ENCODE measurements at places on chromosomes 12 and 14. TPM values are rescaled to one million over a fixed set of nuclear protein-coding genes. Genes with fewer than 3 reads are reported as not detected.
A peak's percentile ranks its signal among the peaks of the same experiment; 100 is the strongest.

DNA sequence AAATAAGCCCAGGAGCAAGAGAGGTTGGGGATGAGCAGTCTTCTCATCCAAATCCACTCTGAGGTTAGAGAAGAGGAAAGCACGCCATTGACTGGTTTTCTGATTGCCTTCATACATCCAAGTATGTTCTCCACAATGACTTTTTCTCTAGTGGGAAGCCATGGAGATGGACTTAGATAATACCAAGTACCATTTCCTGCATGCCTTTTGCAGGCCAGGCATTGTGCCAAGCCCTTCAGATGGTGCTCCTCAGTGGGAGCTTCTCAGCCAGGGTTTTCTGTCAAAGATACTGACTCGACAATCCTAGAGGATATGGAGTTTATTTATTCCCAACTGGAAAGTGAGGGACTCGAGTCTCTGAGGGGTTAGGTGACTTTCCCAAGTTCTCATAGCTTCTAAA, 218.0 kb downstream of the ZFP36L1 start:
- no peak for DNase-seq

DNA sequence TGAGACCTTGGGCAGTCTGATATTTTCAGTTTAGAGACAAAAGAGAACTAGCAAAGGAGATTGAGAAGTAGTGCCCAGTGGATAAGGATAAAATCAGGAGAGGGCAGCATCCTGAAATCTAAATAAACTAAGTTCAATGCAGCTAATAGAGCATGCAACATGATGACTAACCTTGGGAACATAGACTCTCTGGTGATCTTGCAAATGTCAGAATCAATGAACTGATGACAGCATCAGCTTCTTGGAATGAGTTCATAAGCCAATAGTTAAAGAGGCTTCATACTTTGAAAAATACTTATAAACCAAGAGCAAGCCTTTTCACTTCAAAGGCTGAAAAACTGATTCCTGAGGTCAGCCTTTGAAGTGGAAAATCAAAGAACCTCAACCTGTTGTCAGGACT, 8.2 kb downstream of the TAS2R19 start:
- DNase-seq, result no peak

GRCh38 chr12:98635657-98636323, 8.8 kb downstream of the IKBIP start:
- no peak for DNase-seq

SERPINA12 gene
- not detected for total RNA-seq

- peak; percentile 27 for DNase-seq
Measured at GRCh38 chr14:91555531-91555930, 45.4 kb upstream of the PPP4R3A start.

DNA sequence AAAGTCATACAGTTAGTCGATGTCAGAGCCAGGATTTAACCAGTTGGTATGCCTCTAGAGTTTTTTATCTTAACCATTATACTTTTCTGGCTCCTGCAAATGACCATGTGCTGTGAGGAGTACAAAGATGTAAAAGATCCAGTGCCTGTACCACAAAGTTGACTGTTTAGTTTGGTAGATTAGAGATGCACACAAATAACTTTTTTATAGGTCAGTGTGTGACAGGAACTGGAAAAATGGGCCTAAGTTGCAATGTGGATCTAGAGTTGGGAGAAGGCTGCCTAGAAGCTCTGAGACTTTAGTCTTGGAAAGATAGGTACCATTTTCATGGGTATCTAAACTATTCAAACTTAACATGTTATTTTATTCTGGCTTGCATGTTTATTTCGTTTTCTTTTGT, 32.8 kb upstream of the PPM1H start:
- DNase-seq, result no peak

RND1 gene
- total RNA-seq, result 5.2 TPM

DNA sequence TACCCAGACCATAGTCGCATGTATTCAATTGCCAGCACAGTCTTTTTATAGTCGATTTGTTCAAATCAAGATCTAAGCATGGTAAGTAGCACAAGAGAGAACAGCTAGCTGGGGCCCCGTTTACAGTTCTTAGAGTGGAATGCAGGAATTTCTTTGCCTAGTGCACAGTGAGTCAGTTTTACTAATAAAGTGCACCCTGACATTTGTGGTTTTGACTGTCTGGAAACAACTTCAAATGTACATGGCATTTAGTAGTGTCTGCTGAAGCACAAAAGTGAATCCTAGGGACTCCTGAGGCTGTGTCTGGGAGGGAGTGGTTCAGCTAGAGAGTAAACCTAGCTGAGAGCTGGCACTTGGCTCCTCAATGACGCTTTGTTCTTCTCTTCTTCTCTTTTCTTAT, 64.9 kb downstream of the TMX1 start:
- DNase-seq, result no peak

GUCY2C gene
- total RNA-seq, result 4.4 TPM

DNA sequence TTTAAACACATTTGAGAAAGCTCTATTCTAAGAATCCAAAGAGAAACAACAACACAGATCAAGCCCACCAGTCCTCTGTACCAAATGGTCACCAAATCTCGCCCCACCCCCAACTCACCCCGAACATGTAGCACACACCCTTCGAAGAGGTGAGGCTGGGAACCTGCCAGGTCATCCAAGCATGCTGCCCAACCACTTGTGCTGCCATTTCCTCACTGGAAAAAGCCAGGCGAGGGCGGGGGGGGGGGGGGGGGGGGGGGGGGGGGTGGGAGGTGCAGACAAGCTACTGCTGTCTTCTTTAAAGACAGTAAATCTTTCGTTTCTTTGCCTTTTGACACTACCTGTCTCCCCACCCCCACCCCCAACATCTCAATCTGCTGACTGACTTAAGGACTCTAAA, 59.9 kb downstream of the SETD3 start:
- DNase-seq, result no peak

DNA sequence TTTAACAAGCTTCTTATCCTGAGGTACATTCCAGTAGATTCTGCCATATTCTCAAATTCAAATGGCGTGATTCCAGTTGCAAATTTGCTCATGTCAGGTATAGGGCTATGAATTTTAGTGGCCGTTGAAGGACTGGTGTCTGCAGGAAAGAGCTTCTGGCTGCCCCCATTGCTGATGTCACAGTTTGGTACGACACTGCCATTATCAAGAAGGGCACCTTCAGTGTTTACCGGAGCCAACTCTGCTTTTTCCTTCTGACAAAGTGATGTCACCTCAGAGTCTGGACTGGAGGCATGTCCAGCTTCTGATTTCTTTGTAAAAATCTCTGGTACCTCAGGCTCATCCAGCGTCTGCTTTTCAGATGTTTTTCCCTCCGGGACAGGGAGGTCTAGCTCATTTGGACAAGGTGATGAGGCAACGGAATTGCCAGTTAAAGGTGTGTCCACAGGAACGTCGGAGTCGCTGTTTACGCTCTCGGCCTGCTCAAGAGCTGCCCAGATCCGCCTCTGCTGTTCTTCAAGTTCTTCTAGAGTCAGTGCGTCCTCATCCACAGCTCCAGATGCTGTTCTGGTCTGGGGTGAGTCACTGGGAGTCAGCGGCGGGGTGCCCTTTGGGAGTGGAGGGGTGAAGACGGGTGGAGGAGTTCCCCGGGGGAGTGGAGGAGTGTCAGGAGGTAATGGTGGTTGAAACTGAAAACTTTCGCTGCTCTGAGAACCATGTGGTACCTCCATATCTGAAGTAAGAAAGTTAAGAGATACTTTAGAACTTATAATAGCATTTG, 27.0 kb downstream of the ZCCHC8 start:
- DNase-seq, result no peak

LMNTD1 gene
- total RNA-seq, result not detected

SLC22A17 gene
- 3.7 TPM for total RNA-seq

DNA sequence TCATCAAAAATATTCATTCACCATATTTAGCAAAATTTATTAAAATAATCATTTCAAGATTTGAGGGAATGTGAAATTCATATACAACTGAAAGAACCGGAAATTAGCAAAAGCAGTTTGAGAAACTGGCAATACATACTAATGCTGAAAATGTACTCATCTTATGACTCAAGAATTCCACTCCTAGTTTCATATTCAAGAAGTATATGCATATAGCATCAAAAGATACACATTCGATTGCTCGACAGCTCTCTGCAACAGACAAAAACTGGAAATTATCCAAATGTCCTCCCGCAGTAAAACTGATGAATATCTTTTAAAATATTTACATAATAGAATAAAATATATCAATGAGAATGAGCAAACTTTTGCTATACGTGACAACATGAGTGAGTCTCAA, 189.2 kb upstream of the MGAT4C start:
- no peak for DNase-seq

DNA sequence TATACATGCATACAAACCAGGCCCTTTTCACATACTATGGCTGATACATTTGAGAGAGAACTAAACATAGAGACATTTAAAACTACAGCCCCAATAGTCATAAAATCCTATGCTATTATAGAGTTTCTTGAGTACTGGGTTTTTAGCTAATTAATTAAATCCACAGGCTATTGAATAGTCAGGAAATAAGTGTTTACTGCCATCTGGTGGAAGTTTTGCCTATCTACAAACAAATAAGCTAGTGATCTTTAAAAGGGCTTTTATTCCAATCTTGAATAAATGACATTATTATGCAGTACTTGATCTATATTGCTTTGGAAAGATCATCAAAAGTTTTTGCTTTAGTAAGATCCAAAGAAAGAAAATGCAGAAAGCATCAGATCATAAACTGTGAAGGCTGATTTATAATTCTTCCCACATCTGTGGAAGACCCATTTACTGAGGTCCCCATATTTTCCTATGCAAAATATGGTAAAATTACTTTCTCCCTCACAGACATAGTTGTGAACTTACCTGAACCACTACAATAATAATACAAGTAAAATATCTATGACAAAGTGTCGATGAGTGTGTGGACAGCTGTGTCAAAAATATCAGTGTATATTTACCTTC, 131.3 kb downstream of the ITPR2 start:
- no peak for DNase-seq

DNA sequence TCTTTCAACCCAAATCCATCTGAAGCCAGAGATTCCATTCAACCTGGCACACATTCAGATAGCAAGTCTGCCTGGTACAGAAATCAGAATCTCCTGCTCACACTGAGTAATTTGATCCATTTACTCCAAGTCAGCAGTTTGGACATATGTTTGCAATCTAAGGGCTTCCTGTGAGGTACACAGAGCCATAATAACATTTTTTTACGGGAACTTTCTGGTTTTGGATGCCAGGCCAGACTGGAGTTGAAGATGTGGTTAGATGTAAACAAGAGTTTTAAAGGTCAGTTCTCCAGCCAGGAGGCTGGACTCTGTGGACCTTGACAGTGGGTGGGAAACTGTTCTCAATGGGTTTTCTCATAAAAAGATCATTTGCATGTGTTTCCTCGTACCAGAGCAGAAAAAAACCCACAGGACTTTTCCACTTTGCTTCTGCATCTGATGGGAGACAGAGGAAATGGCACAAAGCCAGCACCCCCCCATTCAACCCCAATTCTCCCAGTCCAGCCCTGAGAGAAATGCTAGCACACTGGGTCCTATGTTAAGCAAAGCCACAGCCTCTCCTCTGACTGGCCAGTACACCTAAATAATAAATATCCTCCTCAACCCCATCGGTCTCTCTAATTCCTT, 17.7 kb upstream of the TSPAN11 start:
- DNase-seq, result no peak

CREBL2 gene
- 25.0 TPM for total RNA-seq

DNA sequence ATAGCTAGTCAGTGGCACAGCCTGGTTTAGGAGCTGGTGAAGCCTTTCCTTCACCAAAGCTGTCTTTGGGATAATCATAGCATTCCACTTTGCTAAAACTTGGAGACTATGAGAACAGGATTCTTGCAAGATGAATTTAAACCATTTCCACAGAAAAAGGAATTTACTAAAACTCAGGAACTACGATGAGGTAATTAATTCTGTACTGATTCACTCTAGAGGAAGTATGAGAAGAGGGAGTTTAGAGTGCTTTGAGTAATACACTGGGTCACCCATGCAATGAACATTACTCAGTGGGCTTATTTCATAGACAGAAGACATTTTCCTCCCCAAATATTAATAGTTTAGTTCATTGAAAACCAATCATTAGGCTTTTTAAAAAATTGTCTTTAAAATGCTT, 73.0 kb downstream of the RMST start:
- DNase-seq, result no peak

- DNase-seq, result peak; percentile 29
Measured at GRCh38 chr12:6367065-6367968, 8.0 kb downstream of the SCNN1A start.

DNA sequence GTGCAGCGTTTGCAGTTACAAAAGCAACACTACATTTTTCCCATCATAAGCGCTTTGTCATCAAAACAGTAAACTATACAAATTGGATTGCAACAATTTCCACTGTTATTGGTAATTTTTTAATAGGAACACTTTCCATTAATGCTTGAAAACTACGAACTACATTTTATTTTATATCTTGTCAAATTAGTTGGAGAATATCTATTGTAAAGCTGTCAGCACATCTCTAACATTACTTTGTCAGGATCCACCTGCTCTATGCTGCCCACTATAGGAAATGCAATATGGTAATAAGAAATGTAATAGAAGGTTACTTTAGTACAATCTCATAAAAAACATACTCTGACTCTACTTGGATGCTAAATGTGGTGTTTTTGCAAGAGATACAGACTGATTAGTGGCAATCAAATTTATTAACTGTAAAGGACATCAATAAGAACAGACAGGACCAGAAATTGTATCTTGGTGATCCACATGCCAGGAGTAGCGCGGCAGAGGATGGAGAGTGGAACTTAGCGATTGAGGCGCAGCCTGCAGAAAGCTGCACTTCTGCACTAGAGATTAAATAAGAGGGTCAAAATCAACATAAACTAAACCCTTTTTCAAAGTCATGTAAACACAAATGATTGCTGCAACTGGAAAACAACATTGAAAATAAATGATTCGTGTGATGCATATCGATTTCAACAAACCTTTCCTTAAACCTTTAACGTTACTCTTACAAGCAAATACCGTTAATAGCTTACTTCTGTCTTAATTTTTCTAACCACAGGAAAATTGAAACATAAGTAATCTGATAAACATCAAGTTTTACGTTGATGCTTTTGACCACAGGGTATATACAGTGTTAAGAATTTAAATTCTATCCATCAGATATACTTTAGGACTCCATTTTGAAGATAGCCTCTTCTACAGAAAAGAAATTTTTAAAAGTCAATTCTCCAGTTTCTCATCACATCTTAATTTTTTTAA, 3.6 kb upstream of the ARID2 start:
- DNase-seq, result peak; percentile 51

DNA sequence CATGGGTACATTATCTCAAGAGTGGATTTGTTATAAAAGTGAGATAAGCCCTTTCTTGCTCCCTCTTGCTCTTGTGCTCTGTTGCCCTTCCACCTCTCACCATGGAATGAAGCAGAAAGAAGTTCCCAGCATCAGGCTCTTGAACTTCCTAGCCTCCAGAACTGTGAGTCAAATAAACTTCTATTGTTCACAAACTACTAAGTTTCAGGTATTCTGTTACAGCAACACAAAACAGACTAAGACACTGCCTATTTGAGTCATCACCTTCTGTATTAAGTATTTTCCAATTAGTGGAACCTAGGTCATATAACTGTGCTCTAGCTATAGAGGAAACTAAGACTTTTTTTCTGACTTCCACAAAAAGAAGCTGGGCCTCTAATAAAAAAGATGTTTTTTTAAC, 201.2 kb upstream of the FOXG1 start:
- DNase-seq, result no peak

TROAP gene
- 134 TPM for total RNA-seq

POTEM gene
- not detected for total RNA-seq

PLEKHG3 gene
- total RNA-seq, result 90.8 TPM
